ENCODE measurements at places on chromosomes 1 and 21.

GRCh38 chr1:67836769-67837168 is 3.5 kb upstream of the GNG12 start:
- no peak for DNase-seq

- no peak for DNase-seq
These were observed 211.8 kb downstream of the TOMM20 start for GRCh38 chr1:234916840-234917239.

DNA sequence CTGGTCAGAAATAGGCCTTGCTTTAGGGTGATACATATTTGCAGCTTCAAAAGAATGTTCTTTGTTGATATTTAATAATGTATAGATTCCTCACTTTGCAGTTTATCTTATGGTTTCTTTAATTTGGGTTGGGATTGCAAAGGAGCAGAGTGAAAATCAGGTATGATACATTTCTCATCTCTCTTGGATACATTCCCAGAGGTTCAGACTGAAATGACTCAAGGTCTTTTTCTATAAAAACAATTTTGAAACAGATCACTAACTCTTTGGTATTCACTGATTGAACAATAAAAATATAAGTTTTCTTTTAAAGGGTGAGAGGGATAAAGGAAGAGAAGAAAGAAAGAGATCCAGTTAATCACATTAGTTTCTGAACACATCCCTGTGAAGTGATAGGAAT is 606.5 kb upstream of the CAMK1G start:
- no peak for DNase-seq

DNA sequence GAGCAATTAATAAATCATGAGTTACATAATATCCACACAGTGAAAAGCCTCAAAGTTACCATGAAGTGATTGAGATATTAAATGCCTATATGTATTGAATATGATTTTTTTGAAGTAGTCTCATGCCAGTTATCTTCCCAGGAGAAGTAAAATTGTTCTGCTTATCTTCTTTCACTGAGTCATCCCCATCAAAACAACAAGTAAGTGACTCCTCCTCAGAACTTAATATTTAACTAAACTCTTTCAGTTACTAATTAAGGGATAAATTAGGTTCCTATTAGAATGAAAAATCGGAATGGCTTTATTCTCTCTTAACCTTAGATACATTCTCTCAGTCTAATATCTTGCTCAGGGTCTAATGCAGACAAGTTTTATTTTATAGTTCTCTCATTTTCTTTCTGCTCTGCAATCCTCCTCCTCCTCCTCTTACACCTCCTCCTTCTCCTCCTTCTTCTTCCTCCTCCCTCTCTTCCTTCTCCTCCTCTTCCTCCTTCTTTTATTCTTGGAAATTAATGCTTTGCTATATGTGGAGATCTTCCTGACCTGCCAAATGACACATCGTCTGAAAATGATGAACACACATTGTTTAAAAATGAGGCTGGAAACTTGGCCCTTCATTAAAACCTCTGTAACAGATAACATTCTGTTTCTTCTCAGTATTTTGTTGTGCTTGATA is 110.9 kb downstream of the RUNX1 start:
- DNase-seq, result no peak

DNA sequence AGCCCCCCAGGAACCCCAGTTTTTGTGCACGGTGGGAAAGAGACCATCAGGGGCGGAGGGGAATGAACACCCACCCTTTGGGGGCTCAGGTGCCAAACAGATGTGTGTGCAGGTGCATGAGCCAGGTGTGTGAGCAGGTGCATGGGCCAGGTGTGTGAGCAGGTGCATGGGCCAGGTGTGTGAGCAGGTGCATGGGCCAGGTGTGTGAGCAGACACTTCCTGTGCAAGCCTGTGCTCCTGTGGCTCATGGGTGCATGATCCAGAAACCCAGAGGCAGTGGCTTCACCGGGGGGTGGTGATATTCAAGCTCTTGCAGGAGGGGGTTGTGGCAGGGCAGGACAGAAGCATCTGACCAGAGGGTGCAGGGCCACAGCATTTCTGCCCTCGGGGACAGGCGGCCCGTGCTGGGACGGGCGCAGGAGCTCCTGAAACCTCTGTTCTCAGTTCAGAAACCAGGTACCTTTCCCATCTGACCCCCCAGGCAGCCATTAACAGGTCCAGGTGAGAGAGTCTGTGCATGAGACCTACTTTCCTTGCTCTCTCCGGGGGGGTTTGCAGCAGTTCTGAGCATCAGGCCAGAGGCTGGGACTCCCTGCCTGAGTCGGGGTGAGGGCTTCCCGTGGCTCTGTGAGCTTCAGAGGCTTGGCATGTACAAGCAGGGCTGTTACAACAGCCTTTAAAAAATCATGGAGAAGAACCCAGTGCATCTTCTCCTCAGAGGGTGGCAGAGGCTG is 29.1 kb downstream of the COL18A1 start:
- DNase-seq, result no peak

DNA sequence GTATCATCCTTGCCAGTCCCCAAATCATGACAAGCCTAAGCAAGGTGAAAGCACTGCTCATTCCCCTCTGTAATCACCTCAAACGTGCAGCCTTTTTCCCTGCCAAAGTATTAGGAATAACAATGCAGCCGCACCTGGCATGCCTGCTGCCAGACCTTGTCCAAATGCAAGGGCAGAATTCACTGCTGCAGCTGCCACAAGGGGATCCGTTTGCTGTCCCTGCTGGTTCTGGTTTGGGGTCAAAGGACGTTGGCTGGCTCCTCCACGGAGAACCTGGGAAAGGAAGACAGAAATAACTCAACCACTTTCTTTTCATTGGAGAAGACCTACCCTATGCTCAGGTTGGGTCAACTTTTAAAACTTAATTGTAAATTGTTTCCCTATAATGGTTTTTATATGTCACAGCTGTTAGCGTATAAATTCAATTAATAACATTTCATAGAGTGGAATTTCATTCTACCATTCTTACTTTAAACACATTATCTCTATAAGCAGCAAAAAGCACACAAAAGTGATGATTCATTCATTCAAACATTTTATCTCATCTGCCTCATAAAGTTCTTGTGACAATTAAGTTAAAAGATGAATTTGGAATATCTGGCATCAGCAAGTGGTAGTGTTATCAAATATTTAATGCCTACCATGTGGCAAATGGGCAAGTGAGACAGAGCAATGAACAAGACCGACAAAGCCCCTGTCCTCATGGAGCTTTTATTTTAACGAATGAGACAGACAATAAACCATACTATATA is 59.8 kb upstream of the SDC3 start:
- DNase-seq, result no peak

- DNase-seq, result no peak
These were observed 15.5 kb downstream of the PPP1R15B start for GRCh38 chr1:204396015-204396583.

GRCh38 chr1:214213136-214213535 is 67.8 kb upstream of the SMYD2 start:
- no peak for DNase-seq

DNA sequence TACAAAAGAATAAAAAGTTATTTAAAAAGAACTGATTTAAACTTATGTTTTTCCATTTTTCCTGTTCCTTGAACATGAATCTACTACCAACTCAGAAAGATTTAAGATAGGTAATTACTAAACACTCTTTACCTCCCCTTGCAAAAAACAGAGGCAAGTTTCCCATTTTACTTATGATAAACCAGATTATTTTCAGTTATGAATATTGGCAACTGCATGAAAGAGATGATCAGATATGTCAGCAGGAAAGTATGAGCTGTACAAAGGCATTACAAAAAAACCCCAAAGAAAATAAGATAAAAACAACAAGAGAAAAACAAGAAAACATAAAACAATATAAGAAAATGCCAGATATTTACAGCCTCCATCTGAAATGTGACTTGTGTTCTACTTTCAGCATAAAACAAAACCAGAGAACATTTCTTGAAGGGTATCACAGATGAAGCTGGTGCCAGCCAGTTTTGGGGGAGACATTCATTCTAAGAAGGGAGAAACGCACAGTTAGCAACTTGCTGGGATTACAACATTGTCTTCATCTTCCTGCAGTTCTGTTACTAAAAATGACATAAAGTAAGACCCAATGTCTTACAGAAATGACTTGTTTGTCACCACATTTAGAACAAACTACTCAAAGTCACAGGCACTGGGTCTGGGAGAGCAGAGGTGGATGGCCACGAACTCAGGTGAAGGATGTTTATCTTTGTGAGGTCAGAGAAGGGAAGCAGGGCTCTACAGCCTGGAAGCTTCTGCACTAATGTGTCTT is 19.1 kb downstream of the ZC3H12A start:
- DNase-seq, result no peak

GRCh38 chr1:24912376-24913273 is 17.5 kb downstream of the RUNX3 start:
- DNase-seq, result no peak

DNA sequence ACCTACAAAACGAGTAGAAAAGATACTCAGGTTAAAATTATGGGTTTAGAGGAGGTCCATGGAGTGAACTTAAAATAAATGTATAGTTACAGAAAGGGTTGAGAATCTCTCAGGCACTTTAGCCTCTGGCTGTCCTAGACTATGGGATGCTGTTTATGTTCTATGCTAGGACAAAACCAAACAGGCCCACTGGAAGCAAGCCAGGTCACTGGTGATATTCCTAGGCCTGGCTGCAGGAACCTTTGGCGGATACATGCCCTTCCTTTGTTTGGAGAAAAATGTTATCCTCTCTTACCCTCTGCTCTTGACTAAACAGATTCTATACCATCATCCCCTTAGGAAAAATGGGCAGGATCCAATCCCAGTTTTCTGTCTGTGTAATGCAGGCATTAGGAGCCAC is 90.7 kb upstream of the DUSP10 start:
- no peak for DNase-seq

DNA sequence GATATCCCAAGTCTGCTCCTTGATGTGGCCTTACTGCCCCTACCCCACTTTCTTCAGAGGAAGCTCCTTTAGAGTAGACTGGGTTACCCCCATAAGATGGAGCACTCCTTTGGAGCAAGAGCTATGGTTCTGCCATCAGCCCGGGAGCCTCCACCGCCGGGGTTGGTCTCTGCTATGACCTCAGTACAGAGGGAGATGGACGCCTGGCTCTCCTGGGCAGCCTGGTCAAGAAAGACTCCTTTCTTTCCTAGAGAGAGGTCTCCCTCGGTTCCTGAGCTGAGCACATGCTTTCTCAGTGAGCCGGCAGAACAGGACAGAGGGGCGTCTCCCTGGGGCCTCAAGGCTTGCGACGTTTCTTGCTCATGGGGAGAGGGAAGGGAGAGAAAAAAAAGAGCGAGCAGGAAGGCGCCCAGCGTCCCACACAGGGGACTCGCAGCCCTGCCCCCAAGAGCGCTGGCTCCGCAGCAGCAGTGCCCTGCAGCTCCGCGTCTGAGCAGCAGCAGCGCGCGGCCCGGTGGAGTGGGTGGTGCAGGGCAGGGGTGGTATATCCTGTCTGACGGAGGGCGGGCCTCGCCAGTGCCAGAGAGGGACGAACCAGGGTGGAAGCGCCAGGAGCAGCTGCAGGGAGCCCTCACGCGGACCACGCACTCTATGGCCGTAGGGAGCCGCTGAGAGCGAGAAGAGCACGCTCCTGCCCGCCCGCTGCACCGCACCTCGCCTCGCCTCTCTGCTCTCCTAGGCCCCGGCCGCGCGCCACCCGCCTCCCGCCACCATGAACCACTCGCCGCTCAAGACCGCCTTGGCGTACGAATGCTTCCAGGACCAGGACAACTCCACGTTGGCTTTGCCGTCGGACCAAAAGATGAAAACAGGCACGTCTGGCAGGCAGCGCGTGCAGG is at the start of gene PKP1:
PKP1 (plus strand) TSS at position 576 of the 899 bp plus-strand sequence; CDS start at position 773, 197 bp downstream.
- peak; percentile 7 for DNase-seq

- no peak for DNase-seq
These were observed 3.3 kb downstream of the ENSA start for GRCh38 chr1:150626150-150626549.

Measured in T-cell (primary cell).